ENCODE measurements at places on chromosomes 16 and 17.
A peak's percentile ranks its signal among the peaks of the same experiment; 100 is the strongest.

GRCh38 chr17:51598824-51599223 is 338.5 kb downstream of the UTP18 start:
- H3K36me3 ChIP-seq = peaks cover 3% of the 10 kb centered on the region
- peaks cover 45% of the 10 kb centered on the region for H3K27me3 ChIP-seq
- no peaks in the 10 kb centered on the region for H3K4me1 ChIP-seq
- DNase-seq = no peak
- H3K4me3 ChIP-seq = no peak overlapping the region

- DNase-seq = no peak
- peaks cover 4% of the 10 kb centered on the region for H3K27me3 ChIP-seq
- no peak overlapping the region for H3K27ac ChIP-seq
- peaks cover 4% of the 10 kb centered on the region for H3K4me1 ChIP-seq
- no peak overlapping the region for H3K4me3 ChIP-seq
These were observed 47.3 kb upstream of the ALOX12 start for GRCh38 chr17:6948562-6948961.

- H3K36me3 ChIP-seq = no peaks in the 10 kb centered on the region
- peaks cover 2% of the 10 kb centered on the region for H3K4me1 ChIP-seq
- no peak overlapping the region for H3K27ac ChIP-seq
- no peak overlapping the region for H3K4me3 ChIP-seq
These were observed 6.2 kb downstream of the FSCN2 start for GRCh38 chr17:81534157-81535006.

DNA sequence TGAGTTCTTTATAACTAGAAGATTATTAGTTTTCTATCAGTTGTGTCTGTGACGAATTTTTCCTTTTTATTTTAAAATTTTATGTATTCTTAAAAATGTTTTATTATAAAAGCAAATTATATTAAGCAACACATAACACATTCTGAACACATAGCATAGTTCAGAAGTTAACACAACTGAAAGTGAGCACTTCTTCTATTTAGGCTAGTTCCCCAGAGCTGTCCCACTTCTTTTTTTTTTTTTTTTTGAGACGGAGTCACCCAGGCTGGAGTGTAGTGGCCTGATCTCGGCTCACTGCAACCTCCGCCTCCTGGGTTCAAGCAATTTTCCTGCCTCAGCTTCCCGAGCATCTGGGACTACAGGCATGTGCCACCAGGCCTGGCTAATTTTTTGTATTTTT is 37.7 kb upstream of the ALDH3A2 start:
- DNase-seq = no peak
- no peak overlapping the region for H3K4me3 ChIP-seq
- peaks cover 9% of the 10 kb centered on the region for H3K27me3 ChIP-seq

DNA sequence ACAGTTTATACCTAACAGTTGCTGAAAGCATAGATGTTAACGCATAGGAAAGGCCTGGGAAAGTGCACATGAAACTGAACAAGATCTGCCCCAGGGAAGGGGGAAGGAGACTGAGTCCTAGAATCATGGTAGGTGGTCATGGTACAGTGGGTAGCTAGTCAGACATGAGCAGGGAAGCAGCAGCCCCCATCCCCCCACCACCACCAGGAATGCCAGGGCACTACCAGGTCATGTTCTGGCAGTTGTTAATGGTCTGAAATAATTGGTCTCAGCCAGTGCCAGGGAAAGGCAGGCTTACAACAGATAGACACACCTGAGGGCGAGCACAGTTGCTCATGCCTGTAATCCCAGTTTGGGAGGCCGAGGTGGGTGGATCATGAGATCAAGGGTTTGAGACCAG is 185.2 kb downstream of the CPPED1 start:
- peaks cover 5% of the 10 kb centered on the region for H3K4me1 ChIP-seq
- DNase-seq = no peak
- peaks cover 7% of the 10 kb centered on the region for H3K27me3 ChIP-seq
- no peak overlapping the region for H3K27ac ChIP-seq

DNA sequence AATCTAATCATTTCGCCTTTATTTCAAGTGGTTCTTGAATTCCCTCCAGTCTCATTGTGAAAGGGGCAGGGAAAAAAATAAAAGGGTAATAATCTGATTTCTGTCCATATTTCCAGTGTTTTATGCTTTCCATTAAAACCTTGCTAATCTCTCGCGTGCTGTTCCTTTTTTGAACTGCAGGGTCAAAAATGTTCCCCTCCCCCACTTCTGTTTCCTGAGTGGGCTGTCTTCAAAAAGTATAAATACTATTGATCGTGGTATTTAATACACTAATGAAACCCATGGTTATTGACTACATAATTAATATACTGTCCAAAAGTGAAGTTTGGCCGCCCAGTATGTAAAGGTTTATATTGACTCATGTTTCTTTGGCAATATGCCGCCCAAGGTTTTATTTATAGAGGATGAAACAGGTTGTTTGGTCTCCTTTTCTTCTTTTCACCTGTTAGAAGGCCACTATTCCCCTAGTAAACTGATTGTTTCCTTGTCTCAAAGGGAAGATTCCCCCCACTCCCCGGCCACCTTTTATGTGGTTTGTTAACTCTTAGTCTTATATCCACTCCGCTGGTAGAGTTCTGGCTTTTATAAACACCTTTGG is 69.7 kb downstream of the RPA1 start:
- H3K27ac ChIP-seq = no peak overlapping the region
- H3K36me3 ChIP-seq = peaks cover 3% of the 10 kb centered on the region
- H3K27me3 ChIP-seq = peaks cover under 1% of the 10 kb centered on the region
- H3K4me3 ChIP-seq = no peak overlapping the region
- peaks cover 2% of the 10 kb centered on the region for H3K4me1 ChIP-seq
- DNase-seq = no peak

GRCh38 chr16:2828876-2829430 is 1.1 kb upstream of the ZG16B start:
- H3K36me3 ChIP-seq = peaks cover 2% of the 10 kb centered on the region
- H3K4me1 ChIP-seq = peaks cover 3% of the 10 kb centered on the region
- H3K27me3 ChIP-seq = peaks cover 16% of the 10 kb centered on the region
- DNase-seq = no peak

- DNase-seq = no peak
- no peak within 1 kb of the TSS for H3K4me3 ChIP-seq
- H3K36me3 ChIP-seq = no peaks in the 10 kb centered on the region
- no peak within 1 kb of the TSS for H3K27ac ChIP-seq
- no peaks in the 10 kb centered on the region for H3K4me1 ChIP-seq
These were observed at the start of gene SLC47A2 for GRCh38 chr17:19716108-19717030. Gene SLC47A2, minus strand, starts transcription at chr17:19716584. Its CDS starts 29 bp downstream, at chr17:19716555.

GRCh38 chr17:37399265-37399803 is 7.3 kb downstream of the ACACA start:
- H3K27ac ChIP-seq = no peak overlapping the region
- H3K4me1 ChIP-seq = peaks cover 7% of the 10 kb centered on the region
- H3K4me3 ChIP-seq = no peak overlapping the region

GRCh38 chr17:2075336-2076086 is 20.6 kb downstream of the HIC1 start:
- H3K36me3 ChIP-seq = peaks cover 21% of the 10 kb centered on the region
- DNase-seq = no peak
- H3K4me3 ChIP-seq = no peak overlapping the region
- H3K4me1 ChIP-seq = peaks cover 16% of the 10 kb centered on the region
- no peak overlapping the region for H3K27ac ChIP-seq

DNA sequence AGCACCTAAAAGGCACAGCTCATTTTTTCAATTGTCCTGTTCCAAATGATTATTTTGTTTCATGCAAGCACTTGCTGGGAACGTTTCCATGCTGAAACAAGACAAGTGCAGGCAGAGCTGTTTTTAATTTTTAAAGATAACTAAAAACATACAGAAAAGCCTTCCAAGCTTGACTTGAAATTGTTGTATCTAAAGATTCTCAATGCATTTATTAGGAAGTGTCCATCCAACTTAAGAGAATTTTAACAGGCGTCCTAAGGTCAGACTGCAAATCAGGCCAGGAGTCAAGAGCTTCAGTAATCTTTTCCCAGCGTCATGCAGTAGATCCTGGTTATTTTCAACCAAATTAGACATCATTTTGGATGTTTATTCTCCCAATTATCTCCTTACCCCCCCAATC is 702.8 kb downstream of the KCNJ2 start:
- no peak overlapping the region for H3K27ac ChIP-seq
- H3K4me3 ChIP-seq = no peak overlapping the region
- H3K27me3 ChIP-seq = no peaks in the 10 kb centered on the region
- no peaks in the 10 kb centered on the region for H3K4me1 ChIP-seq
- DNase-seq = no peak
- no peaks in the 10 kb centered on the region for H3K36me3 ChIP-seq

- H3K27ac ChIP-seq = peak within 1 kb of the TSS; percentile 86
- no peaks in the 10 kb centered on the region for H3K36me3 ChIP-seq
- H3K27me3 ChIP-seq = no peaks in the 10 kb centered on the region
- peak within 1 kb of the TSS; percentile 94 for H3K4me3 ChIP-seq
- peaks cover 26% of the 10 kb centered on the region for H3K4me1 ChIP-seq
- peak; percentile 76 for DNase-seq
These were observed at the start of gene RAD51D for GRCh38 chr17:35119370-35120165. Gene RAD51D, minus strand, starts transcription at chr17:35119860. Its CDS starts 247 bp downstream, at chr17:35119613.

DNA sequence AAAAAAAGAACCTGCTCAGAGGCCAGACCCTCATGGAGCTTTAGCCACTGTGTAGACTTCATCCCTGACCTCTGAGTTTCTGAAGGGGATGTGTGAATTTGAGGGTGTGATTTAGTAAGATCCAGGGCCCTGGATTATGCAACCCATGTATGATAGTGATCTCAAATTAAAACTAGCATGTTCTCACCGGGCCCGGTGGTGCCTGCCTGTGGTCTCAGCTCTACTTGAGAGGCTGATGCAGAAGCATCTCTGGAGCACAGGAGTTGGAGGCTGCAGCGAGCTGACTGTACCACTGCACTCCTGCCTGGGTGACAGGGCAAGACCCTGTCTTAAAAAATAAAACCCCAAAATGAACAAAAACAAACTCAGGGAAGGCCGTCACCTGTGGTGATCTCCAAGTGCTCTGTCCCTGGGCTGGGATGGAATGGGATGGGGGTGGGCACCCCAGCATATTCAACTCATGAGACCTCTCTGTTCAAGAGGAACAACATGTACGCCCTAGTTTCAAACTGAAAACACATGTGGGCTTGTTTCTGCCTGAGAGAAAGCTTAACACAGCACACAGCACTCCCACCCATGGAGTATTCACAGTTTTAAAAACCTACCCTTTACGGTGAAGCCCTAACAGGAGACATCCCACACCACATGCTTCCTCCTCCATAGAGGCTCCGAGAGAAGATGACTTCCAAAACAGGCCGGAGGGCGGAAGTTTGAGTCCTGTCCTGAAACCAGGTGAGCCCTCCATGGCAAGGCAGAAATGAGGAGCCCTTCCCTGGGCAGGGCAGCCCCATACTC is 30.1 kb downstream of the GNPTG start:
- DNase-seq = no peak
- no peak overlapping the region for H3K4me3 ChIP-seq
- H3K36me3 ChIP-seq = peaks cover 3% of the 10 kb centered on the region
- H3K27me3 ChIP-seq = no peaks in the 10 kb centered on the region
- no peak overlapping the region for H3K27ac ChIP-seq
- H3K4me1 ChIP-seq = peaks cover 14% of the 10 kb centered on the region

- H3K27me3 ChIP-seq = no peaks in the 10 kb centered on the region
- H3K36me3 ChIP-seq = peaks cover 13% of the 10 kb centered on the region
- no peak overlapping the region for H3K27ac ChIP-seq
- DNase-seq = no peak
- no peak overlapping the region for H3K4me3 ChIP-seq
These were observed 15.3 kb downstream of the NPLOC4 start for GRCh38 chr17:81621494-81622130.

DNA sequence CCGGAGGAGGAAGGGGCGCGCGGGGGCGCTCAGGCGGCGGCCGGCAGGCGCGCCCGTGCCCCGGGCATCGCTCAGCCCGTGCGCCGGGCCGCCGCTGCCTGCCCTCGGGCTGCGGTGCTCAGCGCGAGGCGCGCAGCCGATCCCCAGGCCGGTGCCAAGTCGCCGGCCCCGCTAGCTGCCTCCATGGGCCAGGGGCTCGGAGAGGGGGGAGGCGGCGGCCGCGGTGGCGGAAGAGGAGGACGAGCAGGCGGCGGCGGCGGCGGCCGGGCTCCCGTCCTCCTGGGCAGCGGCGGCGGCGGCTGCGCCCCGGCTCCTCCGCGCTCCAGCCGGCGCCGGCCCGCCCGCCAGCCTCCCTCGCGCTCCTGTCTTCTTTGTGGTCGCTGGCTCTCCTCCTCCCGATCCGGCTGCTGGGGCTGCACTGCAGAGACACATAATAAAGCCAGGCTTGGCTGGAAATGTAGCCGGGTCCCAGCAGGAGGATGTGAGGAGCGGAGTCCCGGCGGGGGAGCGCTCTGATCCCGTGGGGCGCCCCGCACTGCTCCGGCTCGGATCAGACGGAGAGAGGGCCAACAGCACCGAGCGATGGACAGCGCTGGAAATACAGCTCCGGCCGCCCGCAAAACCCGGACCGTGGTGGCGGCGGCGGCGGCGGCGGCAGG is 889 bp upstream of the ZNF423 start:
- no peak for DNase-seq
- no peak overlapping the region for H3K27ac ChIP-seq
- H3K27me3 ChIP-seq = peaks cover 39% of the 10 kb centered on the region
- peak overlapping the region; percentile 90 for H3K4me3 ChIP-seq
- no peaks in the 10 kb centered on the region for H3K36me3 ChIP-seq

DNA sequence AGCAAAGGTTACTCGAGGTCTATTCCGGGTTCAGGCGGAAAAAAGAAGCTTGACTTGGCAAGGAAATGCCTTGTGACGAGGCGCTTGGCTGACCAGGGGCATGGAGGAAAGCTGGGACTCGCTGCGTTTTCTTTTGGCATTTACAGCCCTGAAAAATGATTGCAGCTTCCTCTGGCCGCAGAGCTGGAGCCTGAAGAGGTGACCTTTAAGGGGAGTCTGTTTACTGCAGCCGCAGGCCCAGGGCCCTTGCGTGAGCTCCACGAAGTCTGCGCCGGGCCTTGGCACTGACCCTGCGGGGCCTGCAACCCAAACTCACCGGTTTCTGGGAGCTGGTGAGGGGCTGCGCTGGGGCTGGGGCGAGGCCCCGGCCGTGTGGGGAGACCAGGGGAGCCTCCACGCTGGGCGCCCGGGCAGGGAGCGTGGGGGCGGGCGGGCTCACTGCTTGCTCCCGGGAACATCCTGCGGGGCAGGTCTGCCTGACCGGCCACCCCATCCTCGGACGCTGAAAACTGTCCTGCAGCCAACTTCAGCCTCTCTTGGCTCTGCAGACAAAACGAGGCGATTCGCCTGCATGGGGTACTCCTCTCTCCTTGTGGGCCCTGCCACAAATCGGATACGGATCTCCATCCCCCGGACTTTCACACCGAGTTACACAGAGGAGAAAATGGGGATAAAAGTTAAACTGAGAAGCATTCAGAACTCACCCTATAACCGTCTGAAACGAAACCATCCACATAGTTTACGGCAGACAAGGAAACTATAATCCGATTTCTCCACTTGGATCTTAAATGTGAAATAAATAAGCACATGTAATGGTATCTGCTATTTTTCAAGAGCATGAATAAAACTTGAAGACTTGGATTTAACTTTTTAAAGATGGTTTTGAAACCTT is 206.3 kb upstream of the FOXF1 start:
- peaks cover 2% of the 10 kb centered on the region for H3K4me1 ChIP-seq
- H3K27me3 ChIP-seq = peaks cover 48% of the 10 kb centered on the region
- no peak for DNase-seq
- H3K4me3 ChIP-seq = no peak overlapping the region
- H3K36me3 ChIP-seq = no peaks in the 10 kb centered on the region

All from T-helper 17 cell (primary cell).